ENCODE measurements at places on chromosomes 6 and 20. TPM values are rescaled to one million over a fixed set of nuclear protein-coding genes. Genes with fewer than 3 reads are reported as not detected.

The KCNK16 gene
- not detected for total RNA-seq

- DNase-seq: no peak
Measured at GRCh38 chr6:124368131-124368530, 564.5 kb downstream of the NKAIN2 start.

DNA sequence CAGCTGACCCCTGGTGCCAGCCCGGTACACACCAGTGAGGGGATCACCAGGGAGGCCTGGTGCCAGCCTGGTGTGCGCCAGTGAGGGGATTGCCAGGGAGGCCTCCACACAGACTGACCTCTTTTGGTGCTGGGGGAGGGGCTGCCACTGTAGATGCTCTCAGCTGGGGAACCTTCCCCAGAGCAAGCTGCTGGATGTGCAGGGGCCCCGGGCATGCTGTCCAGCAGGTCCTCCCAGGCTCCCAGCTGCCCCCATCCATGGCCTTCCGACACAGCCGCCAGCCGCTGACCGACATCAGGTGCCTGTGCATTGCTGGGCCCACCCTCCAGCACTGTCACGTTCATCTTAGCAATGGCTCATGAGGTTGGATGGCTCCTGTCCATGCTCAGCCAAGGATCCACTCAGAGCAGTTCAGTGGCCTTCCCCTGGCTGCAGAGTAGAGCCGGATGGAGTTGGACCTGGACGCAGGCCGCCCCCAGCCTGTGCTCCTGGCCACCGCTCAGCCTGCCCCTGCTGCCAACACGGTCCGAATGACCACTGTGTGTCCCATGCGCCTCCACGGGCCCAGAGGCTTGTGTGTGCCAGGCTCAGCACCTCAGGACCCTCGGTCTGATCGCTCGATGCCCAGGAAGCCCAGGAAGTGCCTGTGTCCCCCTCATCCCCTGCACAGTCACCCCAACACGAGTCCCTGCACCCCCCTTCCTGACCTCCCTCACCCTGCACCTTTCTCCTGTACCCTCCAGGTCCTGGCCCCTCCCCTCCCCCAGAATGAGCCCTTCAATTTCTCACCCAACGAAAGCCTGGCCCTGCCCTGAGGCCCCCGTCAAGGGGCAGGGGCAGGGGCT is 95.7 kb downstream of the YTHDF1 start:
- no peak for DNase-seq

DNA sequence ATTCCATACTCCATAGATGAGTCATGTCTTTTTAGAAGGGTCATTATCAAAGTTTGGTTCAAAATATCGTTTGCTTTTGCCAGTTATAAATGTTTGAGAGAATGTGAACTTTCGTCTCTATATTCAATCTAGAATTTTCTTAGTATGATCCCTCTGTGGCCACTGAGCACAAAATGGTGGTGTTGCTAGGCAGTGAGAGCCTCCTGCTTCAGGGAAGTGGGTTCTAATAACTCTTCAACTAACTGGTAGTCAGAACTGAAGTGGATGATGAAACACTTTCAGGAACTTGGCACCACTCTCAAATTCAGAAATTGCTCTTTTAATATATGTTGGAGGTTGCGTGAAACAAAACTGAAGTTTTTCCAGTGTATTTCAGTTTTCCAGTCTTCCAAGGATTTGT is 125.0 kb upstream of the DOK5 start:
- DNase-seq: no peak

The RGS17 gene
- total RNA-seq: 11.2 TPM

The TMEM217 gene
- 4.0 TPM for total RNA-seq

GRCh38 chr6:162683135-162683534 is 44.4 kb downstream of the PRKN start:
- DNase-seq: no peak

The HLA-DPB1 gene
- total RNA-seq: 5.5 TPM

DNA sequence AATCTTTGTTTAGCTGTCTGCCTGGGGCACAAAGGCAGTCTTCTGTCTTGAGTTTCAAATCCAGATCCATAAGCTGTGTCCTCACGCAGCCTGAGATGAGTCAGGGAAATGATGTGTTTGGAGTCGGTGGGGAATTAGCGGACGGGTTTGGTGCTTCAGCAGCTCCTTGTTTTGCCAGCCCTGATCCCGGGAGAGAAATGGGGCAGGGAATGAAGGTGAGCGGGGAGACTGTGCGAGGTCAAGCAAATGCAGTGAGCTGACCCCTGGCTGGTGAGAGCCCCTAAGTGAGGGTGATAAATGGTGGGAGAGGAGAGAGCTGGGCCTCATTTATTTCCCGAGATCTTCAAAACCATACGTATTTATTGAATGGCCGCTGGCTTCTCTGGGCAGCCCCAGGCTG is 21.6 kb downstream of the DUSP22 start:
- DNase-seq: no peak

DNA sequence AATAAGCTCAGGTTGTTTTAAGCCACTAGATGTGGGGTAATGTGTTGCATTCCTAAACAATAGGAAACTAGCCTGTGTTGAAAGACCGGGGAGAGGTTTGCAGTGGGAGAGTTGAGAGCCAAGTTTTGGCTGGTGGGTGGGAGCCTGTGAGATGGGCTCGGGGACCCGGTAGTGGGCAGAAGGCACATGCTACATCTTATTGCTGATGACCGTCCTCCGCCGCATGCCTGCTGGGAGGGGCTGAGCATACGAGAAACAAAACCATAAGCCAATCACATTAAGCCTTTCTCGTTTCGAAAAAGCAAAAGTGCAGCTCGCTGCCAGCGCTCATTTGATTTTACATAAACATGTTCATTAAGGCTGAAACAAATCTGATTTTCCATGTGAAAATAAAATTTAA is 57.4 kb upstream of the MPC1 start:
- no peak for DNase-seq

GRCh38 chr6:70527071-70527737 is 39.5 kb upstream of the SDHAF4 start:
- no peak for DNase-seq

DNA sequence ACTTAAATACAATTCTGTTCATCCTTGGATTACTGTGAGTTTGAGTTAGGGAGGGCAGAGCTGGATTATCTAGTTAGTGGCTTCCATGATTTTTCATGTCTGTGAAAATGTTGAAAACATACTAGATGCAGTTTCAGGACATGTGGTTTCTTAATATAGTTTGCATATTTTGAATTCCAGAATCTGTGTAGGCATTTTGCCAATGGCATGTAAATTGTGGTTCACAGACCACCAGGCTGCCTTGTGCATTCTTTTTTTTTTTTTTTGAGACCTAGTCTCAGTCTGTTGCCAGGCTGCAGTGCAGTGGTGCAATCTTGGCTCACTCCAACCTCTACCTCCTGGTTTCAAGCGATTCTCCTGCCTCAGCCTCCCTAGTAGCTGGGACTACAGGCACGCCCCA is 42.8 kb downstream of the CDC5L start:
- no peak for DNase-seq

GRCh38 chr20:13142143-13142542 is 78.9 kb upstream of the ISM1 start:
- no peak for DNase-seq

GRCh38 chr6:112349636-112349934 is 2.5 kb downstream of the RFPL4B start:
- DNase-seq: no peak

- no peak for DNase-seq
Measured at GRCh38 chr20:60371384-60371783, 413.2 kb downstream of the CDH26 start.

DNA sequence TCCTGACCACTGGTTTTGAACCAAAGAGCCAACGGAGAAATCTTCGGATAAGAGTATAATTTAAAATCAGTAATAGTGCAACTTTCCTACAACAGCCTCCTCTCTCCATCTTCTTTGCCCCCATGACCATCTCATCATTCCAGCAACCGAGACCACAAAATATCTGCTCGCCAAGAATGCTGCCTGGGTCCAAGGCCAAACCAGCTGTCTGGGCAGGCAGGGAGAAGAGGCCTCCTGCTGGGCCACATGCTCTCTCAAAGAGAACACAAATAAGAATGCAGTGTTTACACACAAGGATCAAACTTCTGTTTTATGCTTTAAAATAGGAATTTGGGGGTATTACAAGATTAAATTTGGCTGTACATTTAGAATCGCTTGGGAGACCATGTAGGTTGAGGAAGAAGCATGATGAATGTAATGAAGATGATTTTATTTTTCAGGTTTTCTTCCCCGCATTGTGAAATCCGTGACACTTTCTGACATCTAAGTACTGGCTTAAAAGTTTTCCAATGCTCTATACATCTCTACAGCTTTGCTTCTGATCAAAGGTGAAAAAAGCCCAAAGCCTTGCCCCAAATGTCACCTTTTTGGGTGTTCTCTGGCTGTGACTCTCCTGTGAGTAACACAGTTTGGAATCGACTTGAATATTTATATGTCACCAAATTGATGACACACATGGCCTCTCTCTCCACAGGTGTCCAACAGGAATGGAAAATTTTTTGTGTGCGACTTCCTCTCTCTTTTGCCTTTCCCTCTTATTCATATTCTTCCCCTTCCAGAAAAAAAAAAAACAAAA is 79.4 kb upstream of the PROKR2 start:
- no peak for DNase-seq

The DCDC2 gene
- 37.1 TPM for total RNA-seq

The PGM3 gene
- 35.3 TPM for total RNA-seq

DNA sequence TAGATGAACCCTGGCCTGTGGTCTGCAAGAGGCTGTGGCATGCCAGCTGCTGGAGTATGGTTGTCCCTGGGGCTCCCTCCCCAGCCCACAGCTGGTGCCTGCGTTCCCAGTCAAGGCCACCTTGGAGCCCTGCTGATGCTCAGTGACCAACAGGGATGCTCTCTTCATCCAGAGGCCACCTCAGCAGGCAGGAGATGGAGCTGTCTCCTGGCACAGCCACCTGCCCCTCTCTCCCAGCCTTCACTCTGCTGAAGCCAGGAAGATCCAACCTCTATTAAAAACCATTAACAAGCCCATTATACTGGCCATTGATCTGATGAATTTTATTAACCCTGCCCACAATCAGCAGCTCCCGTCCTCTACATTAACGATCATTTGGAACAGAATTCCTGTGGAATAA is 40.4 kb downstream of the ADTRP start:
- DNase-seq: no peak

GRCh38 chr20:17768271-17768670 is 68.5 kb downstream of the BANF2 start:
- no peak for DNase-seq

- DNase-seq: no peak
Measured at GRCh38 chr20:7673841-7674240, 266.4 kb downstream of the HAO1 start.

The ZNF391 gene
- total RNA-seq: 4.4 TPM

DNA sequence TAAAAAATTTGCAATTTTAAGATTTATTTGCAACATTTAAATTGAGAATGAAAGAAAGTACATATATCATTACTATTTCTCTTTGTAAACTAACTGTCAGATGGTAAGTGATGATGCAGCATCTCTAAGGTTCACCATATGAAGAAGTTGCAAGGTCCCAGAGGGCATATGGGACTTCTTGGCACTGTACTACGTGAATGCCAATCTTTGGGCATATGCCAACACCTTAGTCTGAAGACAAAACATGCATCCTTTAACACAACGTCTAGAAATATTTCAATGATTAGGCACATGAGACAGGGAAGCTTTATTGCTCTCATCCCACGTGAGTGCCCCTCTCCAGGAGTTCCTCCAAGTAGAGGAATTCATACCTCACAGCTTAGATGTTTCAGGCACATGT is 66.8 kb downstream of the CDK19 start:
- DNase-seq: no peak

GRCh38 chr6:17200395-17200794 is 80.8 kb upstream of the RBM24 start:
- no peak for DNase-seq

Measured in kidney epithelial cell (primary cell).